ENCODE measurements at places on chromosomes 16 and 17.

DNA sequence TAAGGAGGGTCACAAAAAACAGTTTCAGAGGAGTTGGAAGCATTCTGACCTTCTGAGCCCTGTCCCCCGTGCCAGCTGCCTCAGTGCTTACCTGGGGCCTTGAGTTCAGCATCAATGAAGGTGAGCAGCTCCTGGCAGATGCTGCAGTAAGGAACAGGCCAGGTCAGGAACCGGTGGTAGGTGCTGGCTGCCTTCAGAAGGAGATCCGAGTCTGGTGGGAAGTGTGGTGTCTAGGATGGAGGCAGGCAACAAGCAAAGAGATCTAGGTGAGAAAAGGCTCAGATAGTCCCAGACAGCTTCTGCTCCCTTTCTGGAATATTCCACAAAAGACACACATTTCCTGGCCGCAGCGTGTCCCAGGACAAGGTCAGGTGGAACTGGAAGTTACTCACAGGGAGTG, 37.2 kb upstream of the PIK3R6 start:
- DNase-seq = no peak

DNA sequence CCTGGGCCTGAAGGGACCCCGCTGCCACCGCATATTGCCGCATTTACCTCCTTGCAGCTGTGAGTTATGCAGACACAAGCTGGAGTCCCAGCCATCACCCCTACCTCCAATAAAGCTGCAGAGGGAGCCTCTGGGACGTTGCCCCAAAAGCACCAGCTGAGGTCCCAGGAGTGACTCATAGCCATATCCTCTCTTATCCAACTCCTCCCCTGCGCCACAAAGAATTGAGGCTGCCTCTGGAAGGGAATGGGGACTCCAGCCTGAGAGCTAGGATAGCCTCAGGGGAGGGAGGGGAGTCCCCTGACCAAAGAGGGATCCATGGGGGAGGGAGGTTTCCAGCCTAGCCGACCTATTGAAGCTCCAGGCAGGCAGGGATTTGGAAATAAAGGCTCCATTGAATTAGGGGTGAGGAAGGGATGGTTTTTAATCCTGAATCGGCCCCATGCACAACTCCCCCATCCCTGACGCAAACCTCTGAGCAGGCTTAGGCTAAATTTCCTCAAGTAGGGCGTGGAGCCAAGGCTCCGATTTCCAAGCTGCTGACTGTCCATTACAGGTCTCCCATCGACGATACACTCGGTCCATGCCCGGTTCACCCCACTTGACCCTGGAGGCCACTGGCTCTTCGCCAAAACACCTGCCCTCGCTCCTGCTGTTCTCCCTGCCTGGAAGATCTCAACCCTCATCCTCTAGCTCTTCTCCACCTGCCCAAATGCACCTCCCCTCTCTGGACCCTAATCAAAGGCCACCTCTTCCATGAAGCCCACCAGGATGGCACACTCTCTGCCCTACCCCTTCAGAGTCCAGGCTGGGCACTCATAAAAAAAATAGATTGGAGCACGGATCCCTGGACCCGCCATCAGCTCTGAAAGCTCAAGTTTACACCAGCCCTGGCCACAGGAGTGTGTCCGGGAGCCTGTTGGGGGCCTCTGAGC, 27.5 kb downstream of the PIMREG start:
- DNase-seq = no peak

- DNase-seq = no peak
These were observed 46.3 kb downstream of the METRNL start for GRCh38 chr17:83125515-83126274.

DNA sequence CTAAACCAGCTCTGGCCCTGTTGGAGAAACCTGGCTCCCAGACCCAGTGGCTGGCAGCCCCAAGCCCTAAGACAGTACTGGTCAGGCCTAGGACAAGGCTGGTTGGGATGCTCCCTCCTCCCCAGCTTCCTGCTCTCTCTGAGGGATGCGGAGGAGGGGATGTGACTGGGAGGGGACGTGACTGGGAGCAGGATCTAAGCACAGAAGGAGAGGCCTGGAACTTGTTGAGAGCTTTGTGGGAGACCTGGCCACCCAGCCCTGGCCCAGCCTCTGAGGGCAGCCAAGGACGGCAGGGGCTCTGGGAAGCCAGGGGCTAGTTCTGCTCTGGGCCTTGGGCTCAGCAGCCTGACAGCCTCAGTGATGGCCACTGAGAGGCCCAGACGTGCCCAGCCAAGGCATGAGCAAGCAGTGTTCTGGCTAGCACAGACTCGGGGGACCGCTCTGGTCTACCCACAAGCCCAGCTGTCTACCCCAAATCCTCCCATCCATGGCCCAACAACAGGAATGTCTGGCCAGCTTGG, 22.8 kb downstream of the ATP6V0D1 start:
- DNase-seq = no peak

DNA sequence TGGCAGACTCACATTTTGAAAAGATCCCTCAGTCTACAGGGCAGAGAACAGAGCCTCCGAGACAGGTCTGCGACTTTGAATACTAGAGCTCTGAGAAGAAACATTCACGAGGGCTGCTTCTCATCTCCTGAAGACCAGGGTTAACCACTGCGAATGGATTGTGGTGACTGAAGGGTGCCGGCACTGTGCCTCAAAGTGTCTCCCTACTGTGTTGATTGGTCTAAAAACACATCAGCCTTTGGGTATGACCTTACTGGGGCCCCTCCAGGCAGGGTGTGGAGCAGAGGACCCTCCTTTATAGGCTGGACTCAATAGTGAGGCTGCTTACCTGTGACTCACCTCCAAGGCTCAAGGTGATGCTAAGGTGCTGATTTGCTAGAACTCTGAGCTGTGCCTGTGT, 2.6 kb upstream of the LGALS9 start:
- DNase-seq = no peak

DNA sequence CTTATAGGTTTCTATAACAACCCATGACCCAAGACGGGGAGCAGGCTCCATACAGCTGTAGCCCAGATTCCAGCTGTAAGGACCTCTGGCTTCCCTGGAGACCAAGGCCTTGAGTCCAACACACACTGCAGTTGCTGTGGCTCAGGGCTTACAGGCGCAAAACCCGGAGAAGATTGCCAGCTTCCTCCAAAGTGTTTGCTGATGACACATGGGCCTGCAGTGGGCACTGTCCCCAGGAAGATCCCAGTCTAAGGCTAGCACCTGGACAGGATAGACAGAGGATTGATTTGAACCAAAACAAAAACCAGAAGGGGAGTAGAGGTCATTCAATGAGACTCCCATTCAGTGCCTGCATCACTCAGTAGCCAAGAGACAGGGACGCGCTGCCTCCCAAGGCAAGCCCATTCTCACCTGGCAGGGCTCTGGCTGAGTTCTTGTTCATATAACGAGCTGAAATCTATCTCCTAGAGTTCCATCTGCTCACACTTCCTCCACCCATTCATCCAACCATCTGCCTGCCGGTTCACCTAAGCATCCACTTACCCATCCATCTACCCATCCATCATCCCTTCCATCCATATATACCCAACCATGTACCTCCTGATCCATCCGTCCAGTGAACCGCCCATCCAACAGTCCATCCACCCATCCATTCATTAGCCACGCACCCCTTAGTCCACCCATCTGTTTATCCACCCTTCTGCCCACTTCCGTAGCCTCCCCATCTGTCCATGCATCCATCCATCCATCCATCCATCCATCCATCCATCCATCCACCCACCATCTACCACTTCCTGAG, 10.2 kb downstream of the RAB11FIP4 start:
- no peak for DNase-seq

- DNase-seq = no peak
These were observed 2.2 kb upstream of the CDH5 start for GRCh38 chr16:66364117-66364958.

DNA sequence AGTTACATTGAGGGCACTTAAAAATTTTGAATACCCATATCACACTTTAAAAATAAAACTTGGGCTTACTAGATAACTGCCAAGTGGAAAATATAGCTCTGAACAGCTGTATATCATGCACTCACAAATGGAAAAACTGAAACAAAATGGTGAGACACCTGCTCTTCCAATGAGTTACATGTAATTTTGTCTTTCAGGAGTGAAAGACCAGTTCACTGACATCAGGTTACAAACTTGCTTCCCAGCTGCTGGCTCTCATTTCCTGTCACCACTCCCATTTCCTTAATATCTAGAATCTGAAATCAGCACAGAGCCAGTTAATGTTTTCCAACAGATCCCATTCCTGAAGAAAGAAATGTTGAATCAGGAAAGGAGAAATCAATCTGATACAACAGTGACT, 10.8 kb downstream of the CSNK2A2 start:
- DNase-seq = no peak

- no peak for DNase-seq
These were observed 193.6 kb downstream of the AATF start for GRCh38 chr17:37142294-37142896.

- no peak for DNase-seq
These were observed 572 bp downstream of the FAM171A2 start for GRCh38 chr17:44362949-44363612.

DNA sequence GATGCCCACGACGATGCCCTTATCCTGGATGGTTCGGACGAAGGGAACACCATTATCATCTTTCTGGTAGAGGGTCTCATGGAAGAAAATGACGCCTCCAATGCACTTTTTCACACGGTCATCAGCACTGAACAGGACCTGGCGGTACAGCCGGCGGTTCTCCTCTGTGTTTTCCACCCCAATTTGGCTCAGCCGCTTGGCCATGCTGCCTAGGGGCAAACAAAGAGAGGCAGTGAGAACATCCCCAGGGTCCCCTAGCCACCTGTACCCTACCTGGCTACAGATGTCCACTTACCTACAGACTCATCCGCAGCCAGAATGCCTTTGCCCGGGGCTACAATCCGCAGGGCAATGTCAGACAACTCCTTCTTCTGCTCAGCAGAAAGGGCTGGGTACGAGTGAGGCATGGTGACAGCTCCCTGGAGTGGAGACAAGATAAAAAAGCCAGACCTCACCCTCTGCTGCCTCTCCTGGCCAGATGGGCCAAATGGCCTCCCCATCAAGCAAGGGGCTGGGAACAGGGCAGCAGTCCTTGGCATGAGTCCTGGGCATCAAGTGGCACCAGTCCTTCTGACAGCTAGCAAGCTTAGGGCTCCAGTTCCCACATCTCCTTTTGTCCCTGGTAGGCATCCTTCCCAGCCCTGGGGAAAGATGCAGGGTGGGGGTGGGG, 1.4 kb downstream of the ALDOC start:
- DNase-seq = no peak

- no peak for DNase-seq
These were observed 93.6 kb upstream of the CDH13 start for GRCh38 chr16:82533189-82533588.

DNA sequence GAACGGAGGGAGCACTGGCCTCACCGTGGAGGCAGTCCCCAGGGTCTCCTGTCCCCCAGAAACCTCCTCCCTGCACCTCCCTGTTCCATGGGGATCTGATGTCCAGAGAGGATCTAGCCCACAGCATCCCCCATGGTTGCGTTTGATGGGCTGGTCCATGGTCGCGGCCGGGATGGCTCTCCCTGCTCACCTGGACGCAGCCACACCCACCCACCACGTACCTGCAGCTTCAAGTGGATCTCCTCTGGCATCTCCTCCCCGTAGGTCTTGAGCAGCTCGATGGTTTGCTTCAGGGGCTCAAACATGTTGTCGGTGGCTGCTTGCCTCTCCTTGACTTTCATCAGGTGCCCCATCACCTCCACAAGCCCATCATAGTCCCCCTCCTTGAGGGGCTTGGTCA, 47.9 kb downstream of the DNAH17 start:
- DNase-seq = no peak

- DNase-seq = no peak
These were observed 20.1 kb downstream of the RAB40B start for GRCh38 chr17:82678265-82678891.

DNA sequence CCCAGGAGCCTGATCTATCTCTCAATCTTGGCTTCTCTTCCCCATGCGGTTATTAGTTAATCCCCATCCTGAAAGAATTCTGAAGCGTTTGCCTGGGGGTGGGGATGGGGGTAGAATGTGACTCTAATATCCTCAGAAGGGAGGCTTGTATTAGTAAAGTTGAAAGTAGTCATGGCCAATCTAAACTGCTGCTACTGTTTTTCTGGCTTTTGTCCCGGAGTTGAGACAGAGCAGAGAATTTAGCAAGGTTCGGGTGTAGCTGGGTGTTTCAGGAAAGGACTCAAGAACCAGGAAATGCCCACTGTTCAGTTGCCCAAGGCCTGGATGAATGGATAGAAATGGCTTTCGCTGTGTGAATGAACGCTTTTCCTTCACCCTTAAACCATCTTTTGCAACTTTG, 17.6 kb upstream of the ITGAM start:
- DNase-seq = no peak

- DNase-seq = no peak
These were observed 104.6 kb downstream of the METRNL start for GRCh38 chr17:83183951-83184506.

GRCh38 chr16:1137604-1138003, 15.3 kb upstream of the CACNA1H start:
- no peak for DNase-seq

DNA sequence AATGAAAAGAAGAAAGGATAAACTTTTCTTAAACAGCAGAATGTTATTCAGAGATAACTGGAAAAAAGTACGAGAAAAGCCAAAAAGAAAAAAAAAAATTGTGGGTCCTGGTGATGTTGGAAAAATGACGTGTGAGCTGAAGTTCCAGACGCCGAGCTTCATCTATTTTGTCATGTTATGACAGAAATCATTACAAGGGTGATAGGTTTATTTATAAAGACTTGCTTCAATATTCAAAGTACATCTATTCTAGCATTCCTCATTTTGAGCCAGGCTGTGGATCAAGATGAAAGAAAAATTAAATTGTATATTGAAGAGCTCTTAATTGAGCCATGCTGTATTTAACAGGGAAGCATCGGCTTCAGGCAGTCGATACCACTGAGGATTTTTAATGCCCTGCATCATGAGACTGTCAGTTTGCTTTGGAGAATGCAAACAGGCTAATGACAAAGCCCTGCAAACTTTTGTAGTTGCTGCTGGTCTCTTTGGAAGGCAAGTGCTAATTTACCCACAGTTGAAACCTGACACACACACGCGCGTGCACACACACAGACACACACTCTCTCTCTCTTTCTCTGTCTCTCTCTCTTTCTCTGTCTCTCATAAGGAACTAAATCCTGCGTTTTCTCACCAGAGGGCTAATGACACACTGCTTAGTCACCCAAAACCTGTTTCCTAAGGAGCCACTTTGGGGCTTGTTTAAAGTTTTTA, 110.7 kb downstream of the WWOX start:
- DNase-seq = no peak

DNA sequence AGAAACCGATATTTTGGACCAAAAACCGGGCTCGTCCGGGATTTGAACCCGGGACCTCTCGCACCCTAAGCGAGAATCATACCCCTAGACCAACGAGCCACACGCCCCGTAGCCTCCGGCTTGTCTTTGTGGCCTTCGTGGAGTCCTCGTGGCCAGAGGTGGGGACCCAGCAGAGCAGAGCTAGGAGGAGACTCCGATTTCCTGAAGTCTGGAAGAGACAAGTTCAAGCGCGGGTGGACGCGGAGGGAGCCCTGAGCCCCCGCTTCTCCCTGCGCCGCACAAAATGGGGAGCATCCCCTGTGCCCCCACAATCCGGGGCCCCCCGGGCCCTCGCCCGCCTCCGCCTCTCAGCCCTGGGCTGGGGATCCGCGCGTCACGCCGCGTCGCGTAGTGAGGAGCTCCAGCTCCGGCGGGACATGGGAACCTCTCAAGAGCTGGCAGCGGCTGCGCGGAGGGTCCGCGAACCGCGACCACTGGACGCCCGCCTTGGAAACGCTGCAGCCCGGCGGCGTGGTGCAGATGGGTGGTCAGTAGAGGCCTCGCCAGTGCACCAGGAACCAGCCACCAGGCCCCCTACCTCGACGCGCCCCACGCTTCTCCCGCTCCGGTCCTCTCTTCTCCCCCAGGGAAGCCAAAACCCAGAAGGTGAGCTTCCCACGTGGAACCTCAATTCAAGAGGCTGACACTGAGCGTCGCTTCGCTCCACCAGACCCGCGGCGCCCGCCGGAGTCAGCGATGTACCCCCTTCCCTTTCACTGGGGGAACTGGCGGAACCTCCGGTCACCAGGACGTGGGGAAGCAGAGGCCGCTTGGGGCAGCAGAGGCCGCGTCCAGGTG, 5.2 kb upstream of the OR1F1 start:
- DNase-seq = no peak

Measured in stimulated activated CD8-positive, alpha-beta memory T cell treated with anti-CD3 and anti-CD28 coated beads, Interleukin-4, amount 100 ng/mL, for 24 hours (primary cell).